Stimulated activated CD4-positive, alpha-beta T cell treated with anti-CD3 and anti-CD28 coated beads, Interleukin-15, amount 100 ng/mL, for 48 hours (primary cell): ENCODE measurements at places on chromosomes 6 and 20.

DNA sequence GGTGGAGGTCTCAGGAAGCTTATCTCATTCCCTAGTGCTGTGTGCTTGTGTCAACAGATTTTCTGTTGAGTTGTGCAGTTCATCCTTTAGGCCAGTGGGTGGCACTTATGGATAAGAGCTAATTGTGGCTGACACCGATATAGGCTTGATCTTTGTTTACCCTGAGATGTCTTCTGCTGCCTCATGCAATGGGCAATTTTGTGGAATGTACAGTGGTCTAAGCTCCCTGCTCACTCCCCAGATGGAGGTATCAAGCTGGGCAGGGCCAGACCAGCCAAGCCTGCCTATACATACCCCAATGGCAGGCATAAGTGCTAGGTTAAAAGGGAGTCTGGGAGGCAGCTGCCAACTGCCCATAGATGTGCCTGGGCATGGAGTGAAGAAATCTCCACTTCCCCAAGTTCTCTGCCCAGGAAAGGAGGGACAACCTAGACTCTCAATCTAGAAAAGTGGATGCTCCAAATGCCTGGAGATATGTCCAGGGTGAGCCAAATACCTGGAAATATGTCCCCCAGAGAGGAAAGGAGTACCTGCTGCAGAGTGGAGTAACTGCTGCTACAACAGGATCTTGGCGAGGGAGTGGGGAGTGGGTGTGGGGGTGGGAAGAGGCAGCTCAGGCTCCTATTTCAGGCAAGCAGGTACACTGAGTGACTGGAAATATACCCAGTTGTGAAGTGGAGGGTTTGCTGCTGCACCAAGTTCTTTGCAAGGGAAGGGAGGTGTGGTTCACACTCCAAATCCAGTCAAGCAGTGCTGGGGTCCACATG lies 53.2 kb upstream of the ARG1 start:
- DNase-seq = peak; percentile 22

- DNase-seq = no peak
These were observed 121.9 kb downstream of the SGK1 start for GRCh38 chr6:134195985-134196384.

GRCh38 chr20:59575216-59575615 lies 29.1 kb upstream of the PHACTR3 start:
- DNase-seq = no peak

DNA sequence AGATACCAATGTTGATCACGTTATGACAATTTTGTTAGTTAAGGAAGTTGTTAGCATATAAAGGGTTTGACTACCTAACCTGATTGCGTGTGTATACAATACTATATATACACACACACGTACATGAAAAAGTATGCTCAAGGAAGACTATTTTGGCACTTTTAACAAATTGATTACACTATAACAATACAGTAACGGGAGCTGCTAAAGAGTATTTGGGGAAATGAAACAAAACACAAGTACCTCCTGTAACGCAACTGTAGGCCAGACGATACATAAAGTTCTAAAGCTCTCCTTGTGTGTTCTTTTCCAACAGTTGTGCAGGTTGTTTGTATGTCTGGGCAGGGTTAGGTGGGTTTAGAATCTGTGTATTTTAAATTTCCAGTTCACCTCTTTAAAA lies 98.7 kb downstream of the PLEKHG1 start:
- no peak for DNase-seq

GRCh38 chr6:124389127-124389526 lies 573.1 kb upstream of the RNF217 start:
- DNase-seq = no peak

DNA sequence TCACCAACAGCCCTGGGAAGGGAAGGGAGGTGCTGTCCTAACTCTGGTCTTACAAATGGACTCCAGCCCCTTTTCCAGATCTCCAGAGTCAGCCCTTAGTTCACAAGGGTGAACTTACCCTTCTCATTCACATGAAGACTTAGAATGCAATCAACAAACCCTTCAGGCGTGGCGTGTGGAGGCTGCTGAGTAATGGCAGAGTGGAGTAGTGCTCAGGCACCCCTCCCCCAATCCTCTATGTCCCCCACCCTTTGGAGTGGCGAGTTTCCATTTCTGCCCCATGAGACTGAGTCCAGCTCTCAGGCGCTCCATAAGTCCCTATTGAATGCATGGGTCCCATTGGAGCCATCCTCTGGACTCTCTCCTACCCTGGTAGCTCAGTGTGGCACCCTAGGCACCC lies 3.3 kb downstream of the SNAI1 start:
- no peak for DNase-seq
